ENCODE measurements at places on chromosomes 16 and 17. TPM values are rescaled to one million over a fixed set of nuclear protein-coding genes. Genes with fewer than 3 reads are reported as not detected.

Gene MMP15
- 126 TPM for total RNA-seq

Gene RNF227
- total RNA-seq, result 3.0 TPM

Gene CCL1
- total RNA-seq, result not detected

Gene DNAI2
- total RNA-seq, result not detected

Gene ABCC1
- 22.0 TPM for total RNA-seq

DNA sequence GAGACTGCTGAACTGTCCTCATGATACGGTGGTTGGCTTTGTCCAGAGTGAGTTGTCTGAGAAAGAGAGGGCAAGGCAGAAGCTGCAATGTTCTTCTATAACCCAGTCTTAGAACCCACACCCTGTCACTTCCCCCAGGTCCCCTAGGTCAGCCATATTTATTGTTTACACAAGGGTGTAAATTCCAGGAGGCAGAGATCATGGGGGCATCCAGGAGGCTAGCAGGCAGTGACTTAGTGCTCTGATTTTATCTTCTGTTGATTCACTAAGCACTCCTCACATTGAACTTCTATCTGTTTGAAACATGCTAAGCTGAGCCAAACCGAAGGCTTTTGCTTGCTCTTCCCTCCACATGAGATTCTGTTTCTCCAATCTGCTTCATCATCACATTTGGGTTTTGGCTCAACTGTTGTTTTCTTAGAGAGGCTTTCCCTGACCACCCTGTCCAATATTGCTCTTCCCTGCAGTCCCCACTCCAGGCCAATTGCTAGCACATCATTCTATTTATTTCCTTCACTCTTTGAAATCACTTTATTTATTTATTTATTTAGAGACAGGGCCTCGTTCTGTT lies 34.3 kb upstream of the SHISA9 start:
- no peak for DNase-seq
- H3K27me3 ChIP-seq, result no peaks in the 10 kb centered on the region
- no peak overlapping the region for H3K27ac ChIP-seq

DNA sequence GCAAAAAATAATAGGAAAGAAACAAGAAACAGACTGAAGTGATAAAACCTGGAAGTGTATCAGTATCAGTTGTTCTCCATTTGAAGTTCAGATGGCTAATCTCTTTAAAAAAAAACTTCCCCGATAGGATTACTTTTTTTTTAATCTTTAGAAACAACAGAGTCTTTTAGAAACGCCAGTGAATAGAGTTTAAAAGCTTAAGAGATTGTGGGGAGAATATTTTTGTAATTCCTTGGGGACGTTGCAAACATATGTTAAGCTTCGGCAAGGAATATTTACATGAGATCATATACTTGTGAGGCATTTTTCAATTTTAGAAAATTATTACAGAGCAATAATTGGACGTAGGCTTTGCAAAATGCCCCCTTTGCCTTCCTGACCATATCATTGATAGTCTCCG lies 13.2 kb downstream of the MAF start:
- no peaks in the 10 kb centered on the region for H3K4me1 ChIP-seq
- H3K36me3 ChIP-seq, result no peaks in the 10 kb centered on the region
- no peak overlapping the region for H3K27ac ChIP-seq

GRCh38 chr17:1203111-1203966 lies 23.6 kb upstream of the ABR start:
- H3K4me1 ChIP-seq, result no peaks in the 10 kb centered on the region
- DNase-seq, result peak; percentile 75
- H3K4me3 ChIP-seq, result peak overlapping the region; percentile 52
- no peaks in the 10 kb centered on the region for H3K36me3 ChIP-seq

DNA sequence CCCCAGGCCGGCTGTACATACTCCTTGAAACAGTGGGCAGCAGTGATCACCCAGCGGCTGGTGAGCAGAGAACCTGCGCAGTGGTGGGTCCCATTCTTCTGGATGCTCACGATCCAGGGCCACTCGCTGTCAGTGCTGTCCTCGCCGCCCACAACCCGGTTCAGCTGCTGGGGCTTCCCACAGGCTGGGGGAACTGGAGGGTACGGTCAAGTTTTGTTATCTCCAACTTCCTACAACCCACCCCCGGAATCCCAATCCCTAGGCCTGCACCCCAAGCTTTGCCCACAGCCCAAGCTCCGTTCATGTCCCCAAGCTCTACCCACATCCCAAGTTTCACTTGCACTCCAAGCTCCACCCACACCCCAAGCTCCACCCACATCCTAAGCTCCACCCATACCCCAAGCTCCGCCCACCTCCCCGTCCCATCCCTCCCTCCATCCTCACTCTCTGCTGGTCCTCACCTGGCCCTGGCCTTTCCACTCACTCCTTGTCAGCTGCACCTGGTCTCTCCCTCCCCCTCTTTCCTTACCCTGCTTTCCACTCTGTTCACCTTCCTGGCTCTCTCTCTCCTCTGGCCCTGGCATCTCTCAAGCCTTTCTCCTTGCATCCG lies 1.8 kb downstream of the PRSS22 start:
- H3K36me3 ChIP-seq, result no peaks in the 10 kb centered on the region
- H3K27me3 ChIP-seq, result peaks cover 9% of the 10 kb centered on the region
- no peak overlapping the region for H3K4me3 ChIP-seq
- no peaks in the 10 kb centered on the region for H3K4me1 ChIP-seq

- H3K4me3 ChIP-seq, result no peak overlapping the region
- no peaks in the 10 kb centered on the region for H3K36me3 ChIP-seq
- peak overlapping the region; percentile 13 for H3K27ac ChIP-seq
Observed at GRCh38 chr17:35082073-35082657, 18.7 kb upstream of the RFFL start.

- DNase-seq, result no peak
- no peaks in the 10 kb centered on the region for H3K27me3 ChIP-seq
- no peaks in the 10 kb centered on the region for H3K4me1 ChIP-seq
- no peaks in the 10 kb centered on the region for H3K36me3 ChIP-seq
Observed at GRCh38 chr17:40378966-40379365, 14.4 kb upstream of the GJD3 start.

DNA sequence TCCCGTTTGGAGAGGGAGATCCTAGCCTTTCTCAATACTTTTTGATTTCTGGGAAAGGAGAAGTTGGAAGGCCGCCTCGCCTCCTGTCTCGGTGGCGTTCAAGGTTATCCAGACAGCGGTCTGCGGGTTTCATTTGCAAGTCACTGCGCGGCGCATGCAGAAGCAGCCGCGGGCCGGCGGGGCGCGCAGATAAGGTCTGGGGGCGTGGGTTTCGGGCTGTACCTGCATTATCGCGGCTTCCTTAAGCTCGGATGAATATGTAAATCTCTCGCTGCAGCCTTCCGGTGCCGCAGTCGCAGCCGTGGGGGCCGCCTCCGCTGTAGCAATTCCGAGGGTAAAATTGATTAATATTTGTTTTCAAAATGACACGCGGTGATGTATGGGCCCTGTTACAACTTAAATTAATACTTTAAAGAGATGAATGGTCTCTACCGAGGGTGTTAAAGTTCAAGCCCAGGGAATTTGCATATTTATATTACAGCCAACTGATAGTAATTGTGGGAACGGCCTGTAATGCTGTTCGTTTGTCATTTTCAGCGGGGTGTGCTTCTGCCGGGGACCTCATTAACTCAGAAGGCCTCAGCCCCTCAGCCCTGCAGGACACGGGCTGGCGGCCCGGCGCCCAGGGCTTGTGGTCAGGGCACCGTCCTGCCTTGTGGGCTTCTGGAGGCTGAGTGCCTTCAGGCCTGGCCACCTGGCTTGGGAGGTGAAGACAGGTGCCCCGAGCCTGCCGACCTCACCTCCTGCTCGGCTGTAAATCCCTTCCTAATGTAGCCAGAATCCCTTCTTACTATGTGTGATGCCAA lies 99.4 kb downstream of the CYLD start:
- H3K36me3 ChIP-seq, result no peaks in the 10 kb centered on the region
- no peak overlapping the region for H3K27ac ChIP-seq
- no peaks in the 10 kb centered on the region for H3K4me1 ChIP-seq
- no peak for DNase-seq

GRCh38 chr17:45256114-45256966 lies 5.6 kb downstream of the SPATA32 start:
- DNase-seq, result no peak
